ENCODE measurements at places on chromosomes 5 and 9.

- DNase-seq, result no peak
These were observed 42.9 kb downstream of the TMEFF1 start for GRCh38 chr9:100515578-100516494.

DNA sequence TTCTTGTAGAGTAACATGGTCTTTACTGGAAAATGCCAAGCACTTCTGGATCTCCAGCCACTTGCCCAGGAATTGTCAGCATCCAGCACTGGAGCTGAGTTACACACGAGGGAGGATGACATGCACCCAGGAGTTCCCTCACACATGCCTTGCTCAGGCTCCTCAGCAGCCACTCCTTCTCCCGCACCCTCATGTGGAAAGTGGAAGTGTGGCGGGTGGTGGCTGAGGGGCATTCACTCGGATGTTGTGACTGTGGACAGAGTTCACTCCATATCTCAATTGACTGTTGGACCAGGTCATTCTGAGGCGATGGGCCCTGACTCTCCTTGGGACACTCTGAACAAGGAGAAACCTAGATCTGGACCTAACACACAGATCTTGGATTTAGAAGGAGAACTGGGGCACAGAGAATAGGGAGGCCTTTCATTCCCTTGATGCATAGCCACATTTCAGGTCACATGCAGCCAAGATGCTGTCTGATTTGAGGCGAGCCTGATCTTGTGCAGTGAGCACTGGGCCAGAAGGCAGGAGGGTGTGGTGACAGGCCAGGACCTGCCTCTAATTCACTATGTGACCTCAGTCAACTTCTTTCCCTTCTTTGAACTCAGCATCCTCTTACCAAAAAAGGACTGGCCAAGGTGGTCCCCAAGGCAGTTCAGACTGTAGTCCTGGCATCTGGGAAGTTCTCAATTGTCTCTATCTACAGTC is 62.1 kb downstream of the CYSTM1 start:
- no peak for DNase-seq

DNA sequence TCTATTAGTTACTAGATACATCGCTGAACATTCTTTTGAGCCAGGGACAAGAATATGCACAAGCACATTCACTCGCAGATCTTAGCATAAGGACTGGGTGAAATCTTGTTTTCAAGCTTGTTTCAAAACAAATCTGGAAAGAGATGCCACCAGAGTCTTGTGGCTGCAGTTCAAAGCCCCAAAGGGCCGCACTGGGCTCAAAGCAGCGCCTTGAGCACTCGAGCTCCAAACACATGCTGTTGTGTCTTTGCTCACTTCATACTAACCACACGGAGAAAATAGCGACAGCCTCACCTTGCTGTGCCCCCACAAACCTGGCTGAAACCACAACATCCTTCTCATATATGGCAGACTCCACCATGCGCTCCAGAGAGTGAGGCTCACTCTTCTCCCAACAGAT is 34.2 kb upstream of the IL7R start:
- DNase-seq, result no peak

DNA sequence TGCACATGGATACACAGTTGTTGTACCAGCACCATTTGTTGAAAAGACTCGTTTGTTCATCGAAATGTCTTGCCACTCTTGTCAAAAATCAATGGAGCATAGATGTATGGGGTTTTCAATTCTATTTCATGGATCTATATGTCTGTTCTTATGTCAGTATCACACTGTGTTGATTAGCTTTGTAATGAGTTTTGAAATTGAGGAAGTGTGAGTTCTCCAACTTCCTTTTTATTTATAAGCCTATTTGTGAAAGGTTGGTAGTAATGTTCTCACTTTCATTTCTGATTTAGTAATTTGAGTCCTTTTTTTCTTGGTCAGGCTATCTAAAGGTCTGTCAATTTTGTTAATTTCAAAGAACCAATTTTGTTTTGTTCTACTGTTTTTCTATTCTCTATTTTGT is 26.1 kb downstream of the ZNF510 start:
- no peak for DNase-seq

DNA sequence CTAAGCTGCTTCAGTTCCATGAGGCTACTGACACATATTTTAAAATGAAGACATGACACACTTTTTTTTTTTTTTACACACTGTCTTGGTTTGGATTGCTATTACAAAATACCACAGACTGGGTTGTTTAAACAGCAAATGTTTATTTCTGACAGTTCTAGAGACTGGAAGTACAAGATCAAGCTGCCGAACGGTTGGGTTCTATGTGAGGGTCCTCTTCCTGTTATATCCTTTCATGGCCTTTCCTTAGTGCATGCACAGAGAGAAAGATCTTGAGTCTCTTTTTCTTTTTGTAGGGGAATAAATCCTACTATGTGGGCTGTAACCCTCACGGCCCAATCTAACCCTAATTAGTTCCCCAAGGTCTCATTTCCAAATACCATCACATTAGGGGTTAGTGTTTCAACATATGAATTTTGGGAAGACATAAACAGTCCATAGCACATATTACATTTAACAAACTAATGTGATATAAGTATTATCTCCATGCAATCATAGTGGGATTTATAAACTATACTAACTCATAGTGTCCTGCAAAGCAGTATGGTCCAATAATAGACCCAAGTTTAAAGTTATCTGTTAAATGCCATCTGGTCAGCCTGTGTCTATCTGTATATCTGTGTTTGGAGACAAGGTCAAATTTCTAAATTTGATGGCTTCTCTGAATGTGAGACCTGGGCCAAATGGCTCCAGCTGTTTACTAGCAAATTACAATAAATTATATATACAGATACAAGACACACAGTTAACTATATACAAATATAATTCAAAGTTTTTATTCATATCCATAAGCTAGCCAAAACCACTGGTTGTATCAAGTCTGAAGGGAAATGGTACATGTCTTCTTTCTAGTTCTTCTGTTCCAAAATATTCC is 90.3 kb upstream of the NREP start:
- no peak for DNase-seq

DNA sequence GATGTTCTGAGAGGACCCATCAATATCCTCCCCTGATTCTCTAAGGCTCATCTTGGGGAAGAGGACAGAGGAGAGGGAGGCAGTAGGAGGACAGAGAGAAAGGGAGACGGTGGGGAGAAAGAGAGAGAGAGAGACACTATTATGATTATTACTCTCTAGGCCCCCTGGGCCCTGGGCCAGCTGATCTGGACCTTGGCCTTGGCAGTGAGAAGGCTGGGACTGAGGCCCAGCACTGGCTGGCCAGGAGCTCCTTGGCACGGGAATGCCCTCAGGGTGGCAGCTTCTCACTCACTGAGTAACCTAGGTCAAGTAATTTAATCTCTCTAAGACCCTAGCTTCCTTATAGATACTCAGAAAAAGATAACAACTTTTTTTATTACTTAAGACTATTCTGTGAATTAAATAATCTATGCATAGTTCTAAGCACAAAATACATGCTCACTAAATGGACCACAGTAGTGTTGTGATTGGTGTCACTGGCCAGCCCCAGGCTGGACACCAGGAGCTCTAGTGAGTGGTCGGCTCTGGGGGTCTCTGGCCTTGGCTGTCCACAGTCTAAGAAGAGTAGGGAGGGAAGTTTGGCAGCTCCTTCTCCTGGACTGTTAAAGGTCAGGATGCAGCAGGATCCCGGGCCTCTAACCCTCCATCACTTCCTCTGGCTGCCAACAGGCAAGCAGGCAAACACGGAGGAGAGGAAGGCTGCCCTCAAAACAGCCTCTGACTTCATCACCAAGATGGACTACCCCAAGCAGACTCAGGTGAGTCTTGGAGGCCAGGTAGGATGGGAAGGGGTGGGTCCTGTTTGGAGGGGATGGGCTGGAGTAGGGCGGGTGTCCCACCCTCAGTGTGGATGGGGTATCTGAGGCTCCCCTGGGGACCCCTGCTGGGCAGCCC is 50.0 kb downstream of the GSN start:
- no peak for DNase-seq

- no peak for DNase-seq
These were observed 14.9 kb upstream of the CERCAM start for GRCh38 chr9:128405780-128406171.

GRCh38 chr9:84447305-84447704 is 106.7 kb upstream of the SLC28A3 start:
- DNase-seq, result no peak

- no peak for DNase-seq
These were observed 11.3 kb upstream of the GRHPR start for GRCh38 chr9:37410969-37411785.

DNA sequence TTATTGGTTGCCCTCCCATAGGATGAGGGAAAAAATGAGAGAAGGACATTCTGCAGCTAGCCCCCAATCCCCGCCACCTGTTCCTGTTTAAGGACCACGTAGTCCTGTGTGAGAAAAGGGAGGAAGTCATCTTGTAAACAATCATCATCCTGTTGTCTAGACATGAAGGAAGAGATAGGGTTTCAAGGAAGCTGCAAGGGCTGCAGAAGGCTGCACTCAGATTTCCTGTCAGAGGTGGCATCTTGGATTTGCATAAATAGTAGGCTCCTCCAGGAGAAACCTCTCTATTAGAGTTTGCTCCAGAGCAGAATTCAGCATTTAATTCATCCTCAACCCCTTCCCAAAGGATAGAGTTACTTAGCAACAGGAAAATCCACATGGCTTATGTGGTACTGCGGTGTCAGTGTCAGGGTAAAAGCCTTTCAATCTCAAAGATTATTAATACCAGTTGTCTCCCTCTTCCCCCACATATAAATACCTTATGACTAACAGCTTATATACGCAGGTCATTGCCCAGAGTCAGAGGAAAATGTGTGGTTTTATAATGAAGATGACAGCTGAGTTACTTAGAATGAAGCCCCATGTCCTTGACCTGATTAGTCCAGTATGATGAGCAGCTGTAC is 4.6 kb upstream of the DNAJC18 start:
- DNase-seq, result no peak

DNA sequence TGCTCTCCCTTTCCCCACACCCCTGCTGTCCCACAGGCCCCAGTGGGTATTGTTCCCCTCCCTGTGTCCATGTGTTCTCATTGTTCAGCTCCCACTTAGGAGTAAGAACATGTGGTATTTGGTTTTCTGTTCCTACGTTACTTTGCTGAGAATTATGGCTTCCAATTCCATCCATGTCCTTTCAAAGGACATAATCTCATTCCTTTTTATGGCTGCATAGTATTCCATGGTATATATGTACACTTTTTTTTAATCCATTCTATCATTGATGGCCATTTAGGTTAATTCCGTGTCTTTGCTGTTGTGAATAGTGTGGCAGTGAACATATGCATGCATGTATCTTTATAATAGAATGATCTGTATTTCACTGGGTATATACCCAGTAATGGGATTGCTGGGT is 25.6 kb downstream of the FER start:
- DNase-seq, result no peak

DNA sequence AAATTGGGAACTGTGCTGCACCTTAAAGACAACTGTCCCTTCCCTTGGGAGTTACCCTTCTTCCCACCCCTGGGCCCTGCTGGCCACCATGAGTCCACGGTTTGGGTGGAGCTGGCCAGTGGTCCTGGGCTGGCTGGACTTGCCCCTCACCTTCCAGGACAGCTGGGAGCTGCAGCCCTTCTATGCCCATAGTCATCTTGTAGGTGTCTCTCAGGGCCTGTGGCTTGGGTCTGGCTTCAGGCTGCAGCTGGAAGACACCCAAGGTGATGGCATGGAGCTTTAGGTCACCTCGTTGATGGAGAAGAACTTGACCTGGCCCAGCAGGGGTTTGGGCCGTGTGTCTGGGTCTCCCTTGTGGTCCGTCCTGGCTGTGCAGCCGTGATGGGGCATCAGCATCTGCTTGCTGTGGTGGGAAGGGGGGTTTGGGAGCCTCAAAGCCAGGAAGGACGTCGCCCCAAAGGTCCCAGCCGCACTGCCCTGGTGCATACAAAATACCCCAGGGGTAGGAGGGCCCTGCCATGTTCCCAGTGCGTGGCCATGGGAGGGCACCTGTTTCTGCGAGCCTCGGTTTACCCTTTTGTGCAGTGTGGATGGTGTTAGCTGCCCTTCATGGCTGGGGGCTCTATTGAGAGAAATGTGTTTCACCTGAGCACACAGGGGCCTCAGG is 8.9 kb downstream of the WNK2 start:
- DNase-seq, result no peak

- no peak for DNase-seq
These were observed 153.6 kb downstream of the TRIO start for GRCh38 chr5:14296533-14297331.

DNA sequence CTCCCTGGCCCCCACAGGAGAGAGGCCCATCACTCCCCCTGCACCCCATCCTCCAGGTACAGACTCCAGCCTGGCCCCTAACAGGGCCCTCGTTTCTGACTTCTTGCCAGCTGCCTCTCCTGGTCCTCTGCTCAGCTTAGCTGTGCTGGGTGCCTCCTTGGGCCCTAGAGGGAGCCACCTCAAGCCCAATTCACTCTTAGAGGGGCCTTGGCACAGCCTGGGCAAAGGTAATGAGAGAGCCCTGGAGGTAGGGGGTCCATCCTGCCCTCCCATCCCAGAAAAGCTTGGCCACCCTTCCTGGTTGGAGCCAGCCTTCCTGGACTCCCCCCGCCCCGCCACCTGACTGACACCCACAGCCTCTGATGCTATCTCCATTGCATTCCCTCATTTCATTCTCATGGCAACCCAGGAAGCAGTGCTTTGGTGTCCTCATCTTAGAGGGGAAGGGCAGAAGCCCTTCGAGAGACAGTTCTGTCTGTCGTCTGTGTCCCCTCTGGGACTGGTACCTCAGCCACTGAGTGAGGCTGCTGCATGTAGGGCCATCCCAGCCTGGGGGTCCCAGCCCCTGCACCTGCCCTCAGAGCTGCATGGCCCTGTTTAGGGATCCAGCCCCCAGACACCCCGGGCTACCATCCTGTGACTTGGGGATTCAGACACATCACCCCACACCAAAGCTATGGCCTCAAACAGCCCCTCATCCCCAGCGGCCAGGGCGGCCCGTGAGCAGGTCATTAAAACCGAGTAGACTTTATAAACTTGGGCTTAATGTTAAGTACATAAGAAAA is 95.5 kb downstream of the BARX1 start:
- no peak for DNase-seq

DNA sequence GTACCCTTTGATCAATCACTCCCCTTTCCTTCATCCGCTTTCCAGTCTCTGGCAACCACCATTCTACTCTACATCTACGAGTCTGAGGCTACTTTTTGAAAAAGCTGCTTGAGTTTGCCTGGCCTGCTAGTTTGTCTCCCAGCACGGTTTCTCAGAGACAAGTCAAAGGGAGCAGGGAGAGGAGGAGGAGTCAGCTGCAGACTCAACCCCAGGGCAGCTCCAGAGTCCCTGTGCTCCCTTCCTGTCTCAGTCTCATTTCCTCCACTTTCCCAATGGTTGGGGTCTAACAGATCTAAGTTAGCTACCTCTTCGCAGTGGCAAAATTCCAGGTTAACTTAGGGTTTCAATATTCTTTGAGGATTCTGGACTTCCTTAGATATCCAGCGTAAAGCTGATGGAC is 80.0 kb upstream of the PCA3 start:
- DNase-seq, result no peak

DNA sequence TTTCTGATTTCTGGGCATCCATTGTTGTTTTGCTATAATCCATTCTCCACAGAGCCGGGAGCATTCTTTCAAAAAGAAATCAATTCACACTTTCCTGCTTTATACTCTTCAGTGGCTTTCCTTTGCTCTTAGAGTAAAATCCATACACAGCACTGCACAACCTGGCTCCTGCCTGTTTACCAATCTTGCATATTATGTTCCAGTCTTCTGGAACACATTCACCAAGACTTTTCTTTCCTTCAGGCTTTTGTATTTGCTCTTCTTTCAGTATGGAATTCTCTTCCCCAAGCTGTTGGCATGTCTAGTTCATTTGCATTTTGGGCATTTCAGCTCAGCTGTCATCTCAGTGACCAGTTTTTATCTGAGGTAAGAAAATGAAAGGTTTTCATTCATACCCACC is 6.3 kb downstream of the RFESD start:
- DNase-seq, result no peak

Data from stimulated activated CD4-positive, alpha-beta T cell treated with anti-CD3 and anti-CD28 coated beads, Interleukin-4, amount 100 ng/mL, for 48 hours (primary cell).